ENCODE measurements at places on chromosomes 13 and 19.

DNA sequence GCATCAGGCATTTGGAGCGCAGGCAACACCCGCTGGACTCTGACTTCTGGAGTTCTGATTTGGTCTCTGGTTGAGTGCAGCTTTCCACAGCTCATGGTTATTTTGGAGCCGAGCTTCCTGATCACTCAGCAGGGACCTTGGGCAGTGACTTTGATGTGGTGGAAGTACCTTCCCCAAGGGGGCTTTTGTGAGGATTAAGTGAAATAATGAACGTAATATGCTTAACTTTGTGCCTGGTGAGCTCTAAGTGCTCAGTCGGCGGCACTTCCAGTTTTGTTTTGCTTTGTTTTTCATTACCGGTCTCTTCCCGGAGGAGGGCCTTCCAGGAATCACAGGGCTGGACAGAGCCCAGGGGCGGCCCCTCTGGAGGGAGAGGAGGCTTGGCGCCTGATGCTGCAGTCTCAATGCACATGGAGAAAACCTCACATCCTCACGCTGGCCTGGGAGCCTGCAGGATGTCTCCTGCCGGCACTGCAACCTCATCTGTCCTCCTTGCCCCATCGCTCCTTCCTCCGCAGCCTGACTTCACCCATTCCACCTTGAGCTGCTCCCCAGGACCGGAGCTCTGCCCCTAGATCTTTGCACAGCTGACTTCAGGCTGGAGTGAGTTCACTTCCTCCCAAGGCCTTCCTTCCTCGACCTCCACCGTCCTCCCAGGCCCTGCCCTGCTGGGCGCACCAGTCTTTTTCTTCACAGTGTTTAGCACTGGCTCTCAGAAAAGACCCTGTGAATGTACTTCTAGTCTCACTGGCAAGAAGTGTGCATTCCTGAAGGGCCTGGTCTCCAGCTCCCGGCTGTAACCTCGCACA is 1.5 kb downstream of the PLEKHF1 start:
- DNase-seq: no peak

DNA sequence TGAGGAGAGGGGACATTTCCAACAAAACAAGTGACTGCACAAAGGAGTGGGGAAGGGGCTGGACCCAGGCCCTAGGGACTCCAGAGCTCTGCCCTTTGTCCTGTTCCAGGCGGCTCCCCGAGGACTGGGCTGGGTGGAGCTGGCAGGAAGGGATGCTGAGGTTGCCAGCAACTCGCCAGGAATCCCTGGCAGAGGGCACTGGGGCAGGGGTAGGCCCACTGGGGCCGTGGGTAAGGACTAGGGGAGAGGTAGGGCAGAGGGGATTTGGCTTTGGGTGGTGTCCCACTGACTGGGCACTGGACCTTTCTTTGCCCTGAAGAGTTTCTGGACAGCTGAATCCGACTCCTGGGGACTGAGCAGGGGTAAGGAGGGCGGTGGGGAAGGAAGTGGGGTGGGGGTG is 7.9 kb downstream of the LIPE start:
- DNase-seq: no peak

DNA sequence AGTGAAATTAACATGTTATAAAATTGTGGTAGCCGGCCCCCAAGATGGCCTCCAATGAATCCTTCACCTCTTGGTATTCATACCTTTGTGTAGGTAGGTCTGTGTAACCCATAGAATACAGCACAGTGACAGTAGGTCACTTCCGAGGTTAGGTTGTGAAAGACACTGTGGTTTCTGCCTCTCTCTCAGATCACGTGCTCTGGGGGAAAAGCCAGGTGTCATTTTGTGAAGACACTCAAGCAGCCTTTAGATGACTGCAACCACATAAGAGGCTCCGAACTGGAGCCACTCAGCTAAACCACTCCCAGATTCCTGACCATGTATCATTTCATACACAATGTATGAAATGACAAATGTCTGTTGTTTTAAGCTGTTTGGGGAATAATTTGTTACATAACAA is 9.8 kb upstream of the USPL1 start:
- DNase-seq: peak; percentile 69

GRCh38 chr13:110132225-110132982 is 174.6 kb downstream of the COL4A1 start:
- DNase-seq: no peak

All from CD8-positive, alpha-beta memory T cell (primary cell).